ENCODE measurements at places on chromosomes 5 and 9.

DNA sequence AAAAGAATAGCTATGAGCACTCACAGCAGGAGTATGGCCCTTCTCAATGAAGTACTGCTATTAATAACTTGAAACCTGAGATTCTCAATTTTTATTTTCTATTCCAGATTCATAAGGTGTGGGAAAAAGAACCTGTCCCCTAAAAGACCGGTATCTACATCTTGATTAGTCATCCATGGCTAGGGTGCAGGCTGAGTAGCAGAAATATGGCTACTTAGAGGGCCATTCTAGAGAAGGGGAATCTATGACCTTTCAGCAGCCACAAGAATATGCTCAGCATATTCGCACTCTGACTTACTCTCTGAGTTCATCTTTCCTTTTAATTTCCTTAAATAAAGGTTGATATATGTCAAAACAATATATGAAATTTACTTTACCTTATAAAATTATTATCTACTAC, 27.7 kb downstream of the WDR36 start:
- DNase-seq = no peak

GRCh38 chr9:1946526-1947283, 68.4 kb upstream of the SMARCA2 start:
- no peak for DNase-seq

- no peak for DNase-seq
Observed at GRCh38 chr5:124724357-124725039, 21.9 kb downstream of the ZNF608 start.

DNA sequence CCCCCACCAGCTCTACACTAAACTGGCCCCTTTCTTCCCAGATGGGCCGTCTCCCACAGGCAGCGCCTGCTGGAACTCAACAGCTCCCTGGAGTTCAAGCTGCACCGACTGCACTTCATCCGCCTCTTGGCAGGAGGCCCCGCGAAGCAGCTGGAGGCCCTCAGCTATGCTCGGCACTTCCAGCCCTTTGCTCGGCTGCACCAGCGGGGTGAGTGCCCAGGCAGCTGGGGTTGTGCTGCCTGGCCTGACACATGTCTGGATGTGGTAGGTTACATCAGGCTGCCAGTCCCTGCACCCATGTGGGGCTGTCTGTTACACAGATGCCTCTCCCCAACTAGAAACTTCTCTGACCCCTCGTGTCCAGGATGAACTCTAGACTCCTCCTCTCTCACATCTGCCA, 9.8 kb downstream of the NHP2 start:
- DNase-seq = no peak

DNA sequence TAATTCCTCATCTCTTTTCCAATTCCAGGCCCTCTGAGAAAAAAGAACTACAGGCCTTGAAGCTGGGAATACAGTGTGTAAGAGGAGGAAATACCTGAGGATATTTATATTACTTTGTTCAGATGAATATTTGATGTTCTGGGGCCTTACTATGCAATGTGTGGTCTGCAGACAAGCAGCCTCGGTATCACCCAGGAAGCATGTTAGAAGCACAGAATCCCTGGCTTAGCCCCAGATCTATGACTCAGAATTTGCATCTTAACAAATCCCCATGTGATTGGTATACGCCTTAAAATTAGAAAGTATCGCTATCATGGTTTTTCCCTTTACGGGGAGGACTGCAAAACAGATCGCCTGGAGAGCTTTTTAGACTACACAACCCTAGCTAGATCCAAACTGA, 121.0 kb downstream of the JAKMIP2 start:
- DNase-seq = no peak

DNA sequence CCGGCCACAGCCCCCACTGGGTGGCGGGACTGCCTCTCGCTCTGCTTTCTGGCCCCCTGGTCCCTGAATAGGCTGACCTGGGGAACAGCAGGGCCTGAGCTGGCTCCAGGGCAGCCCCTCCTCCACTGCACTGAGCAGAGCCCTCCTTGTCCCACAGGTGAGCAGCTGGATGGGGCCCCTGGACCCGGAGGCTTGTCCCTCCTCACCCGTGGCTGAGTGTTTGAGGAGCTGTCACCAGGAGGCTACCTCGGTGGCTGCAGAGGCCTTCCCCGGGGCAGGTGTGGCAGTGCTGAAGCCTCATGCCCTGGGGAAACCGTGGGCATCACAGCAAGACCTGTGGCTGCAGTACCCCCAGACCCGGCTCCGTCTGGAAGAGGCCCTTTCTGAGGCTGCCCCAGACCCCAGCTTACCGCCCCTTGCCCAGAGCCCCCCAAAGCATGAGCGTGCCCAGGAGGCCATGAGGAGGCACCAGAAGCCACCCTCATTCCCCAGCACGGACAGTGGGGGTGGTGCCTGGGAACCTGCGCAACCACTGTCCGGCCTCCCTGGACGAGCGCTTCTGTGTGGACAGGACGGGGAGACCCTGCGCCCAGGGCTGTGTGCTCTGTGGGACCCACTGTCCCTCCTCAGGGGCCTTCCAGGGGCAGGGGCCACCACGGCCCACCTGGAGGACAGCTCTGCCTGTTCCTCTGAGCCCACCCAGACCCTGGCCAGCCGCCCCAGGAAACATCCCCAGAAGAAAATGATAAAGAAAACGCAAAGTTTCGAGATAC, 28.5 kb upstream of the LRRC14B start:
- DNase-seq = no peak

DNA sequence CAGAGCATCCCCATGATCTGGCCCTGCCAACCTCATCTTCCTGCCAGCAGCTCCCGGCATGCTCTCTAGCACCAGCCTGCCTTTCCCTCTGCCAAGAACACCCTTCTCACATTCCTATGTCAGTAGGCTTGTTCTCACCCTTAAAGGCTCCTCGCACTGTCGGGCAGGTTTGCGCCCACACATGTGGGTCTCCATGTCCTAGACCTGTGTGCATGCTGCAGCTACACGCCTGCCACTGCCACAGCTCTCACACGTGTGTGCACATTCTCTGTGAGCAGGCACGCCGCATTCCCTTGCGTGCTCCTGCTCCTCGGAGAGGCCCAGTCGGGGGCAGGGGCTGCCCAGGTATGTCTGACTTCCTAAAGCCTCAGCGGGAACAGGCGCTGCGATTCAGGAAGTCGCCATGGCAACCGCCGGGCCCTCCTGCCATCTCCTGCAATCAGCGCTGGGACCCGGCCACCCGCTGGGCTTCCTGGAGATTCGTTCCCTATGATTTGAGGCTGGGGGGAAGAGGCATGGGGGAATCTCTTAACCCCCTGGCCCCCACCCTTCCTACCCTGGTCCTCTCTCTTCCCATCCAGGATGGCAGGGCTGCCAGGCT, 28.1 kb downstream of the NDUFA8 start:
- DNase-seq = no peak

GRCh38 chr5:41856644-41857491, 13.4 kb downstream of the OXCT1 start:
- peak; percentile 62 for DNase-seq

DNA sequence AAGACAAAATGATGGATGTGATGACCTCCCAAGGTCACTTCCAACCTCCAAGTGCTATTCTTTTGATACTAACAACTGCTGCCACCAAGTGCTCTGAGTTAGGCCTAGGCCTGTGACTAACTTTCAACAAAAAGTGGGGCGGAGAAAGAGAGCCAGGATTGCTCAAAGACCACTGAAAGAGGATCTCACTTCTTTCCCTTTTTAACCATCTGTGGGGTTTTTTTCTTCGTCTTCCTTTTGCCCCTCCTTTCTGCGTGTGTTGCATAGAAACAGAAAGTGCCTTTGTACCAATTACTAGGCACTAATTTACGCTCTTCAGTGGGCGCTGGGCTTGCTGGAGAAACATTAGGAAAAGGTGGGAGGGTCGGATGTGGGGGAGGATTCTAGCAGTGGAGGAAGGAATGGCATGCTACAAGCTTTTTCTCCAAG, 8.0 kb downstream of the KLF9 start:
- DNase-seq = peak; percentile 95

GRCh38 chr5:137061382-137061781, 437.7 kb downstream of the SPOCK1 start:
- DNase-seq = no peak

DNA sequence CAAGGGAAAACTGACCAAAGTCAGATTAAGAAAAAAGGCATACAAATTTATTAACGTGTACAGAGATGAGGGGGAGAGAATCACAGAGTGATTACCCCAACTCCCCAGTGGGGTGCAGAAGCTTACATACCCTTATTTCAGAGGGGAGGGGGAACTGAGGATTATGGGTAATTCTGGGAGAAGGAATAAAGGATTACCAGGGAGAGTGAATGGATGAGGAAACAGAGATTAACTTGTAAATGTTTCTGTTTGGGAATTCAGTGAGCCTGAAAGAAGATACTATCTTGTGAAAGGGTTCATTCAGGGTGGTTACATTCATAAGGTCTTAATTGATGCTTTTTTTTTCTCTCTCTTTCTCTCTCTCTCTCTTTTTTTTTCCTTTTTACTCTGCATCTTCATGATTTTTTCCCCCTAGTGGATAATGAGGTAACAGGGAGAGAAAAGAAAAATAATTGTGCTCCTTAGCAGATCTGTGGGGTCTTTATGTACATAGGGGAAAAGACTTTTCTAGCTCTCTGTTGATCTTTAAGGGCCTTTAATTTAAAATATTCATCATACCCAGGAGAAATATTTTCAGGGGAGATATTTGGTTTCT, 49.4 kb downstream of the TARS1 start:
- DNase-seq = no peak

GRCh38 chr5:159061179-159061796, 38.4 kb downstream of the EBF1 start:
- no peak for DNase-seq

DNA sequence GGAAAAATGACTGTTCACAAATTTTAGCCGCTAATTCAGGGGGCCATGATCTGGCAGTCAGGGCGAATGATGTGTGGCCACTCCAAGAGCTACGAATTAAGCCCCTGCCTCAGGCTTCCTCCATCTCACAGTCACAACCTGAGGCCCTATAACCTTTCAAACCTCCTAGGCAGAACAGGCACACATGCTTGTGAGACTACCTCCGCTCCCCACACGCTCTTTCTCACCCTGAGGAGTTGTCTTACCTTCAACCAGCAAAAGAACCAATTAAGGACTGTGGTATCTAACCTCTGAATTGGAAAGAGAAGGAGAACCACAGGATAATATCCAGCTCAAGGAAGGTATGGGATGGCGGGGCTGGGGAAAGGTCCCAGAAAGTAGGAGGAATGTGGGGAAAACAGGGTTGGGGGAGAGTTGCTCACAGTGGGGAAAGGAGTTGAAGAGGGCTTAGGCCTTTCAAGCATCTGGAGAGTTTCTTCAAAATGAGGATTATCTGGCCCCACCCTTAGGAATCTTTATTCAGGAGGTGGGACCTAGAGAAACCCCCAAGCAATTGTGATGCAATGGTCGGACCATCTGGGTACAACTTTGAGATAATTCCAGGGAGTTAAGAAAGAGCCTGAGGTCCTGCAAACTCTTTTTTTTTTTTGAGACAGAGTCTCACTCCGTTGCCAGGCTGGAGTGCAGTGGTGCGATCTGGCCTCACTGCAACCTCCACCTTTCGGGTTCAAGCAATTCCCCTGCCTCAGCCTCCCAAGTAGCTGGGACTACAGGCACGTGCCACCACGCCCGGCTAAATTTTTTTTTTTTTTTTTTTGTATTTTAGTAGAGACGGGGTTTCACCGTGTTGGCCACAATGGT, 5.5 kb downstream of the PCDH1 start:
- no peak for DNase-seq

DNA sequence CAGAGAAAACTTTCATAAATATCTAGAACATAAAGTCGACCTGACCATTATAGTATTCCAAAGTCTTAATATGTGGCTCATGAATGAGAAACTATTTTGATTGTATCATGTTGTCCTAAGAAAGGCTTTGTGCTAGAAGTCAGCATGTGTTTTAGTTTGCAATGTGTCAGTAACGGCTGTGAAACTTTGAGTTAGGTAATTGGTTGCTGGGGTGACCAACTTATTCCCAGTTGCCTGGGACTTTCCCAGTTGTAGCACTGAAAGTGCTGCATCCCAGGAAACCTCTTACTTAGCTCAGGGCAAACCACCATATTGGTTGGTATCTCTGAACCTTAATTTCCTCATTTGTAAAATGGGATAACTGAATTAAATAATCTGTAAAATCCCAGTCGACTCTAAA, 114.6 kb upstream of the SLC12A2 start:
- no peak for DNase-seq

DNA sequence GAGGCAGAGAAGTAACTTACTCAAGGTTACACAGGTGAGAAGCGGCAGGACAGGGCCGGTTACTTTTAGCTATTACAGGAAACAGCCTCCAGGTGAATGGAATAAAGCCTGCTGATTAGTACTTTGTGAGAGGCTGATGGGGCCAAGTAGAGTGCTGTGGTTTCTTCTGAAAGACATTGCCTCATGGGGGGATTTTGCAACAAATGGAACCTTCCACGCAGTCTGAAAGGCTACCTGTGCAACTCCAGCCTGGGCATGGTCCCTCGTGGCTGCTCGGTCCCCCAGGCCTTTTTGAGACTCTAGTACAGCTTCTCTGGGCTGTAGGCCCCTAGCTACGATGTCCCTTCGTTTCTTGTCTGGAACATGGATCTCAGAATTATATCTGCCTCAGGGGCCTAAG, 2.0 kb downstream of the TMEM268 start:
- no peak for DNase-seq

GRCh38 chr5:130045334-130045733, 141.1 kb downstream of the CHSY3 start:
- peak; percentile 2 for DNase-seq

DNA sequence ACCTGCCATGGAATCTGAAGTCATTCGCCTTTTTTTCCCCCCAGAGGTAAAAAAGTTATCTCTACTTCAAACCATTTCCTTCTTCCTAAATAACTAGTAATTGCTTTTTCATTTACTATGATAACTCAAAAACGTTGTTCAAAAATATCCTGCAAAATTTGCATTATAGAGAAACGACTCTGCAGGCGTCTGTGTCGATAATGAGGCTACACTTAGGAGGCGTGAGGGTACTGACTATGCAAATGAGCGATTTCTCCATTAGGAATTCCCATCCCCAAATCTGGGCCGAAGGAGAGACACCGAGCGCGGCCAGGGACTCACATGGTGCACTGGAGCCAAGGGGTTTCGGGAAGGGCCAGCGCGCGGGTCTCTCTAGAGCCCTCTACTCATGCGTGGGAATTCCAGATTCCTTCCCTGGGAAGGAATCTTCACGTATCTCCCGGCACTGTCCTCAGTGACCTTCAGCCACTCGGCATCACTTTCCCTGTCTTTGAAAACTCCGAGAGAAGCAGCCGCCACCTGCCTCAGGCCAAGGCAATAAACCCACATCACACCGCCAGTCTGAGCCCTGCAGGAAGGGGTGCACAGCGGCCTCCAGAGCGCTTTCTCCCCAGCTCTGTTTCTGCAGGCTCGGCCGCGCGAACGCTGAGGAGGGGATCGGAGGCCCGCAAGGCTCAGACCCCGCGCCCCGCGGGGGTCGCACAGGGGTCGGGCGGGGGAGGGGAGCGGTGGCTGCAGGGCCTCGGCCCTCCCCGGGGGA, 718 bp upstream of the DENND4C start:
- peak; percentile 65 for DNase-seq

DNA sequence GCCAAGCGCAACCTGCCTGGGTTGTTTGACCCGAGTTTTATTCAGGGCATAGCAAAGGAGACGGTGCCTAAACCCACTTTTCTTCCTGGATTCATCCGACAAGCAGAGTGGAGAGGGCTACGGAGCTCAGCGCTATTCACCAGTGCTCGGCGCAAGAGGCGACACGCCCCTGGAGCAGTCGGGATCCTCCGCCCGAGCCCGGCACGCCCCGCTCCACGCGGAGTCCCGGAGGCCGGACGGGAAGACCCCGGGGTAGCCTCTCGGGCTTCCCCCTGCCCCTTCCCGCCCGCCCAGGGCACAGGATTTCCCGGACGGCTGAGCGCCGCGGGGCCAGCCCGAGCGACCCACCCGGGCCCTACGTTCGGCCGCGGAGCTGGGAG, 427 bp downstream of the SERINC5 start:
- no peak for DNase-seq

All from MV-4-11 (cell line).